Ovary (tissue), 10 donors: ENCODE measurements at places on chromosomes 4 and X.

GRCh38 chr4:110250023-110250387, 51.6 kb upstream of the ELOVL6 start:
- no peaks in the 10 kb centered on the region for H3K27me3 ChIP-seq
- H3K27ac ChIP-seq = no peak overlapping the region
- H3K4me3 ChIP-seq = no peak overlapping the region
- DNase-seq = no peak
- H3K4me1 ChIP-seq = no peaks in the 10 kb centered on the region

DNA sequence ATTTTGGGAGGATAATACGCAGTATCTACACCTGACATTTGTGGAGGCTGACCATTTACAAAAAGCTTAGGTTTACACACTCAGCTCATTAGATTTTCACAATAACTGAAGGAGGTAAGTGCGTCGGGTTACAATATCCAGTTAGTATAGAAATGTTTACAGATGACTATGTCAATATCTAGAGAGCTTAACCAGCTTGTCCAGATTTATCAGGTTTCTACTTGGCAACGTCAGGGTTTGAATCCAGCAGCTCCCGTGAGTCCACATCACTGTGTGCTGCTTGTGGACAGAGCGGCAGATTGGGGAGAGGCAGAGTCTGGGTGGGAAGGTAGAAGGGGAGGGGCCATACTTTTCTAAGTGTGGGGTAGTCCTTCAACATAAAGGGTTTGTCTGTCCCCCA, 28.3 kb downstream of the ARHGAP10 start:
- H3K27ac ChIP-seq = no peak overlapping the region
- H3K36me3 ChIP-seq = no peaks in the 10 kb centered on the region
- H3K27me3 ChIP-seq = no peaks in the 10 kb centered on the region
- DNase-seq = no peak
- H3K4me3 ChIP-seq = no peak overlapping the region

DNA sequence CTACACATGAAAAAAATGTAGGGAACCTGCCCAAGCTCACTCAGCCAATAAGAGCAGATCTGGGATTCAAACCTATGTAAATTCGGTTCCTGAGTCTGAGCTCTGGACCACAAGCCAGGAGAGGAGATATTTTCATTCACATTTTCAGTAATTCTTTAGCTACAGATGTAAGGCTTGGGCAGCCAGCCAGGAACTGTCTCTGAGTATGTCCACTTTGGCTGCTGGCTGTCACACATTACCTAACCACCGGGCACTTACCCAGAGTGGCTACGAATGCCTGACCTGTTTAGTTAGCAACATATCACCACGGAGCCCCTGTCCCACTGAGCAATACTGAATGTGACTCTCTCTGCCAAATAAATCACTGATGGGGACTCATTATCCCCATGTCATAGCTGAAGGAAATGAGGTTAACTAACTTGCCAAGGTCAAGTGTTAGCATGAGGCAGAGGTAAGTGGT, 15.3 kb downstream of the USP46 start:
- no peaks in the 10 kb centered on the region for H3K36me3 ChIP-seq
- DNase-seq = no peak
- H3K4me1 ChIP-seq = peaks cover 13% of the 10 kb centered on the region

GRCh38 chr4:27278615-27279375, 418.2 kb downstream of the STIM2 start:
- H3K27me3 ChIP-seq = no peaks in the 10 kb centered on the region
- H3K4me3 ChIP-seq = no peak overlapping the region
- no peaks in the 10 kb centered on the region for H3K36me3 ChIP-seq
- no peaks in the 10 kb centered on the region for H3K4me1 ChIP-seq
- no peak overlapping the region for H3K27ac ChIP-seq
